ENCODE measurements at places on chromosomes 7 and 10.

GRCh38 chr7:157952841-157953645, 616.2 kb downstream of the DNAJB6 start:
- DNase-seq, result no peak

- DNase-seq, result no peak
These were observed 39.9 kb upstream of the ECHDC3 start for GRCh38 chr10:11702264-11702663.

DNA sequence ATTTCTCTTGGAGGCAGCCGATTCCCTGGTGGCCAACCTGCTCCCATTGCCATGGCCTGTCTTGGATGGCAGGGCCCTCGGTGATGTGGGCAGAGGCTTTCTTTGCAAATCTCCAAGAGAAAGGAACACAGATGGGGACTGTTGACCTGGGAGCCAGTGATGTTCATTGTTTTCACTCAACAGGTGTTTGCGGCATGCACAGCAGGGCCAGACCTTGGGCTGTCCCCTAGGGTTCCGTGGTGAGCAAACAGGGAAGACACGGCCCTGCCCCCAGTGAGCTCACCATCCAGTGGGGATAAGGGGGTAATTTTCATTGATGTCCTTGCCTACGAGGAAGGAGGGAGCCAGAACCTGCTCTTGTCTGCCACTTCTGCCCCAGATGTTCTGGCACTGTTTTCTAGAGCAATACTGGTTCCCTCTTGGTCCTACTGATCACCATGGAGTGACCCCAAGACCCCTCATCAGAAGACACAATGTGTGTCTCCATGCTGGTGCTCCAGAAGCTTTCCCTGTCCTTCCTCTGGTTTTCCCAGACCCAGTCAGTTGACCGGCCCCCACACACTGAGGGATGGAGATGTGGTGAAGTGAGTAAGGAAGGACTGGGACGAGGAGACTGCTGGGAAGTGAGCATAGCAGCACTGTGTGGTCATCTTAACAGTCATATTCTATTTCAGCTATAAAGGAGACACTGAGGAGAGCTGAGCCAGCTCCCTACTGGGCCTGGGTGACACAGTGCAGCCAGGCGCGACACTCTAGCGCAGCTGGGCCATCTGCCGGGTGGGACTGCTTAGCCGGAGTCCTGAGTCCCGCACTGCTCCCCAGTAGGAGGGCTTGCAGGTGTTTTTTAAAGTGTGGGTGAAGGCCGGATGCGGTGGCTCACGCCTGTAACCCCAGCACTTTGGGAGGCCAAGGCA, 20.4 kb upstream of the FIGNL1 start:
- no peak for DNase-seq

GRCh38 chr7:51150193-51150592, 166.4 kb downstream of the COBL start:
- DNase-seq, result no peak

DNA sequence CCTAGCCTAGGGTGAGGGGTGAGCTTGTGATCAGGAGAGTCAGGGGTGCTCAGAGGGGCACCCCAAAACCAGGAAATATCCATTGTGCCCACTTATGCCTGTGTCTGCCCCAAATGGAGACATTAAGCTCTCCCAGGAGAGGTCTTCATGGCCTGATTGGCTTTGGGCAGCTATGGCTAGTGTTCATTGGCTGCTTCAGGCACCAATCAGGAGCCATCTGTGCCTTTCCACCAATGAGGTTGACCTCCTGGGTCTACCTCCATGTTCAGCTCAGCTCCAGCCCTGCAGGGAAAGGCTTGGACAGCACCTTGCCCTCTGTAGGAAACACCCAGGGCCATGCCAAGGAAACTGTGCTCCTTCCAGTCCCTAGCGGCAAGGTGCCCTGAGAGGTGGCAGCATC, 23.9 kb upstream of the HSPB1 start:
- DNase-seq, result no peak

- peak; percentile 39 for DNase-seq
These were observed 12.0 kb upstream of the MARVELD1 start for GRCh38 chr10:97701438-97702069.

DNA sequence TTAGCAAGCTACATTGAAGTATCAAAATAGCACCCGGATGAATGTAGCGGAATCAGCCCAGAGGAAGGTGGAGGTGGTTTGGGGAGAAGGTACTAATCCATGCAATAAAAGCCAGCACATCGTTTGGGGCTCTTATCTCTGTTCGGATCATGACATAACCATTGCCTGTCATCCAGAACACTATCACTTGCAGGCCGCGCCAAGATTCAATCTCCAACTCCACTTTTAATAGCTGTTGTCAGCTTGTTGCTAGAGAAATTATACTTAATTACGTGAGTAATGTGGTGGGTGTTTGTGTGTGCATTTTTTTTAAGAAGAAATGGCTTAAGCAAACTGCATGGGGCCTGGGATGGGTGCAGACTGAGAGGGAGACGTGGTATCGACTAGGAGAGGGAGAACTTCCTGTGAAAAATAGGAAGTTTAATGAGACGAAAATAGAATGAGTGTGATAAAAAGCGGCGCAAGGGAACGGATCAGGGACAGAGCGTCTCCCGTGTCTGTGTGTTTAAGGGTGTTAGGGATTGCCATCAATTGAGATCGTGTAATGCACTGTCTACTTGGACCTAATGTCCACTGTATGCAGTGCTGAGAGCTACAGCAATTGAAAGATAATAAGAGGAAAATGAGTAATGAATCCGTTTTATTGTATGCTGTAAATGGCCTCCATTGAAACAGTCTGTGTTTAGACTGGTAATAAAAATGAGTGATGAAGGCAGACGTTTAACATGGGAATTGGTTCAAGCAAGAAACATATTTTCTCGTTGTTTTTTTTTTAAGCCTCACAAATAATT, 27.6 kb upstream of the SFMBT2 start:
- no peak for DNase-seq

GRCh38 chr7:117674617-117675016, 194.8 kb downstream of the CFTR start:
- DNase-seq, result no peak

DNA sequence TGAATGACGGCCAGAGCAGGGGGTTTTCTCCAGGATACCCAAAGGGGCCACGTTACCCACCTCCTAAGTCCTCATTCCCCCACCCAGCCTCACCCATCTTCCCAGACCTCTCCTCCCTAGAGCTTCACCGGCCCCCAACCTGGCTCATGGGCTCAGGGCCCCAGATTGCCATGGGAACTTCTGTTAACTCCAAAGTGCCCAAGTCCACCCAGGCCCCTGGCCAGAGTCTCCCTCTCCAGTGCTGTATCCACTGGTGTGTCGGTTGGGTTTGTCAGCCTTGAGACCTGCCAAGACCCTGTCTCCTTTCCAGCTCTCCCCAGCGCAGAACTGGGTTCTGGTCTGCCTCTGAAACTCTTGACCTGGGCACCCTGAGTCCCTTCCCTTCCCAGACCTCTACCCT, 37.1 kb upstream of the ZMIZ2 start:
- no peak for DNase-seq

DNA sequence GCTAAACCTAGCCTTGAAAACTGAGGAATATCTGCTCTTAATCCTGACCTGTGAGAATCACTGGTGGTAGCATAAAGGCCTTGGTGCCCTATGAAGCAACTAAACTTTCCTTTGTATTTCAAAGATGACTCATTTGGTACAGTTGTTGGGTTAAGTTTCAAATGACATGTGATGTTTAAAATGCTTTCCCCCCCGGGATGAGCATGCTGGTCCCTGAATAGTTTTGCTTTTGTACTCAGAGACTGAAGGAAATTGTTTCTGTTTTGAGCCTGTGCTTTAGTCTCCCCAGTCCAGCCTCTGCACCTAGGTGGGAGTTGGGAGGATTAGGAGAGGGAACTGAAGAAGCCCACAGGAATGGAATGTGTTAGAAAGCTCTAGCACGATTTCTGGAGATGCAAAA, 258.9 kb upstream of the NPY start:
- DNase-seq, result no peak

DNA sequence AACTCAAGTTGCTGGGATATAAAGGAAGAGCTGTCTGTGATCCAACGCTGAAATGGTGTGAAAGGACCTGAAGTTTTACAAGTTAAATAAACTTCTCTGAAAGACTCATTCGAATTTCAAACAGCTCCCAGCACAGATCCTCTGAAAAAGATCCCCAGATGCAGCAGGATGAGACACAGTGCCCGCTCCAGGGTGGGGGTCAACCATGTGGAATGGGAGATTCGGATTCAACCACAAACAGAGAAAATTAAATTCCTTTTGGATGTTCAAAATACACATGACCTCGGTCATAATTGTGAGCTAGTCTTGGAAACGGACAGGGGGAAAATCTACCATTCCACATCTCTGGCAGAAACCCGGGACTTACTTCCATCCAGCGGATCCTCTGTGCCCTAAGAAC, 119.6 kb downstream of the PRKAG2 start:
- no peak for DNase-seq

DNA sequence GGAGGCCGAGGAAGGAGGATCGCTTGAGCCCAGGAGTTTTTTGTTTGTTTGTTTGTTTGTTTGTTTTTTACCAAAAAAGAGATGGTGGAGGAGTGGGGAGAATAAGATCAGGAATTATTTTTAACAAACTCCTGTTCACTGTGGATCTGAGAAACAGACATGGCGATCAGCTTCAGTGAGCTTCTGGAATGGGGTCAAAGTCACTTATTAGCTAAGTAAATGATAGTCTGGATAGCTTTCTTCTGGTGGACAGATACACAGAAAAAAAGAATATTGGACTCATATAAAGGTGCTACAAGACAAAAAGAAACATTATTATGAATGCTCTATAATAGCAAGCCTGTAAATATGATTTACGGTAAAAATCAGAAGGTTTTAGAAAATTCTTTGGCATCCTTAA, 85.1 kb downstream of the POU6F2 start:
- no peak for DNase-seq

DNA sequence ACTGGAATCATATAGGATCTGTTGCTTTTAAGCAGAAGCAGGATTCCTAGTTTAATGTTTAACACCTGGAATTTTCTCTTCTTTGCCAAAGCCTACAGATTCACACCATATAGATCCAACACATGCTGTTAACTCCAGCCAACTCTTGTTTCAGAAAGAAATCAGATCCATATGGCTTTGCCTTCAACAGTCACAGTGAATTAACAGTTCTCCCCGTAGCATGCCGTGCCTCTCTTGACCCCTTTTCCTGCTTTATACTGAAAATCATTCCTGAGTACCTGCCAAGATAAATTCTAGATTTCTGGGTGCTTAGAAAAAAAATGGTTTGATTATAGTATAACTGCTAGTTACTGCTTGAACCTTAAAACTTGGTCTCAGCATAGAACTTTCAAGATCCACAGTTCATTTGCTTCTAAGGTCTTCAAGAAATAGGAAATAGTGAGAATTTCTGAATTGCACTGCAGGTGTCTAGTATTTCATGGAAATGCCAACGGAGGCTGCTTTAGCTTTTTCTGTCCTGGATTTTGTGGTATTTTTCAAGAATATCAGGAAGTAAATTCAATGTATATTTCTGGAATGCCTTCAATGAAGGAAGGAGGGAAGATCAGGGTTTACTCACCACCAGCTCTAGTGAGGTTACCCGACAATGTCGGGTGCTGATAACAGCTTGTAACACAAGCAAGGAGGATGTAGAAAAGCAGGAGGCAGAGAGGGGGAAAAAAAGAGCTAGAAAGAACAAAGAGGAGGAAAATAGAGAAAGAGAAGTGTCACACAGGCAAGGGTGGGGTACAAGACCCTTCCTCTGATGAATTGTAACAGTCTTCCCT, 6.6 kb downstream of the AASS start:
- no peak for DNase-seq

GRCh38 chr10:62671104-62671503, 133.4 kb upstream of the ADO start:
- no peak for DNase-seq

All from GM12864 (cell line).